Testis (tissue), 5 donors: ENCODE measurements at places on chromosomes 1 and 21. TPM values are rescaled to one million over a fixed set of nuclear protein-coding genes. Genes with fewer than 3 reads are reported as not detected.

The TMEM51 gene
- total RNA-seq: 5.3 TPM

The TNFAIP8L2 gene
- total RNA-seq: 0.99 TPM

The UBE2J2 gene
- total RNA-seq: 139 TPM

The PTGFR gene
- total RNA-seq: 0.79 TPM

The RAP1A gene
- 20.8 TPM for total RNA-seq

The KIAA0040 gene
- total RNA-seq: 8.2 TPM

GRCh38 chr1:111735858-111736544, 3.2 kb downstream of the INKA2 start:
- DNase-seq: no peak

GRCh38 chr1:53071167-53071865, 9.3 kb downstream of the PODN start:
- no peak for DNase-seq

- DNase-seq: no peak
Measured at GRCh38 chr1:67280696-67281095, 27.0 kb upstream of the IL12RB2 start.

GRCh38 chr1:240737766-240738265, 125.9 kb upstream of the GREM2 start:
- no peak for DNase-seq

DNA sequence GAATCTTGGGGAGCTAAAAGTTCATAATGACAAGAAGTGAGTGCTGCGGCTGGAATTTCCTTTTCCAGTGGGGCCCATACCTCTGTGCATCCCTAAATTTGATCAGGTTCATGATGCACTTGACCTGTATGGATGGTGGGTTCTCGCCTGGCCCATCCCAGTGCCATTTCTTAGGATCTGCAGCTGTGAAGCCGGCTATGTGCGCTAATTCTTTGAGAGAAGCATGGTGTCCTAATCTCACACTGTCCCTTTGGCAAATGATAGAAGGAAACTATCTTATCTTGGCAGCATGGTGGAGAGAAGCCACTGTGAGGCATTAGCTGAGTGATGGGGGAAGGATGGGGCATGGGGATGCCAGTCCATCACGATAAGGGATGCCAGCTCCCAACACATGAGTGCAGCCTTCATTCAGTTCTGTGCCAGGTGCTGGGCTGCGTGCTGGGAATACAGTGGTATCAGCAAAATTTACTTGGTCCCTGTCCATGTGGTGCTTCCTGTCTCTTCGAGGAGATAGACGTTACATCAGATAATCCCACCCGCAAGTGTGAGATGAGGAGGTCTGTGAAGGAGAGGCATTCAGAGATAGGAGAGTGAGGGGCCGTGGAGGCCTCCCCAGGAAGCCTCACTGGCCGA, 30.5 kb downstream of the STUM start:
- DNase-seq: no peak

DNA sequence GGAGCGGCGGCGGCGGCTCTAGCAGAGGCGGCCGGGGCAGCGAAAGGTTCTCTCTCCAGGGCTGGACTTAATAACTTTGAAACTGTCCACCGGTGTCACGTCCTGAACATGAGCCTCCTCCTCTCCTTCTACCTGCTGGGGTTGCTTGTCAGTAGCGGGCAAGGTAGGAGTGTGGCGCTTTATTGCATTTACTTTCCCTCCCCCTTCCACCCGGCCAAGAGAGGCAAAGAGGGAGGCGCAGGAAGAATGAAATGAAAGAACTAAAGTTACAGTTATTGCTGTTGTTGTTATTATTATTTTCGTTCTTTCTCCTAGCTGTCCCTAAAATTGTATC, 214 bp downstream of the NCAM2 start:
- no peak for DNase-seq

GRCh38 chr1:157101149-157101548, 1.5 kb upstream of the ETV3L start:
- DNase-seq: no peak

- DNase-seq: no peak
Measured at GRCh38 chr1:245585252-245585959, 430.6 kb downstream of the KIF26B start.

- no peak for DNase-seq
Measured at GRCh38 chr21:17359781-17360180, 153.1 kb upstream of the CXADR start.

DNA sequence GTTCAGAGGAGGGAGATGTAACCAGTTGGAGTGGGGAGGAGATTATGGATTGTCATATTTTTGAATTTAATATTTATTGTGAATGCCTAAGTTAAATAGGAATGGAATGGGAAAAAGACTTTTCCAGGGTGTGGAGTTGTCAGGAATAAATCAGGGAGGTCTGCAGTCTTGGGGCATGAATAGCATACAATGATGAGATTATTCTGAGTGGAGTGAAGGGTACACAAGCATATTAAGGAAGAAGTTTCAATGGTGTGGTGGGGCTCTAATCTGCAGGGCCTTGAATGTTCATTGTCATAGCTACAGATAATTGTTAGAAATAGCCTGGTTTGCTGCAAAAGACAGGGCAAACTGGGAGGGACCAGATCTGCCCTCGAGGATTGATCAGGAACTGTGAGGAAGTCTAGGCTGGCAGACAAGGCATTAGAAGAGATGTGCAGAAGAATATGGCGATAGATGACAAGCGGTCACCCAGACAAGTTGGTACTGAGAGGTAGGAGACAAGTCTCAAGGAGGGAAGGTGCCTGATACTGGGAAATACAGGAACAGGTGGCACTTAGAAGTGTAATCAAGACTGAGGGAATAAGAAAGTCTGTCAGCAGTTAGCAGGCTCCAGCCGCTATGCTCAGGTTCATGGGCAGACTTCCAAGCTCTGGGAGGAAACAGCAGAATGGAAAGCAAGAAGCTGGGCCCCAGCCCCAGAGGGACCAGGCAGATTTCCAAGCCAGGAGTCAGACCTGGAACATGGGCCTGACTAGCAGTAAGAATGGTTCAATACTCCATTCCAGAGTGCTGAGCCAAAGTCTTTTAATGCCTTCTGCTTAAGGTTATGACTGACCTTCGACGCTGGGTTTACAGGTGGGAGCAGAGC, 20.9 kb upstream of the RGL1 start:
- peak; percentile 64 for DNase-seq

DNA sequence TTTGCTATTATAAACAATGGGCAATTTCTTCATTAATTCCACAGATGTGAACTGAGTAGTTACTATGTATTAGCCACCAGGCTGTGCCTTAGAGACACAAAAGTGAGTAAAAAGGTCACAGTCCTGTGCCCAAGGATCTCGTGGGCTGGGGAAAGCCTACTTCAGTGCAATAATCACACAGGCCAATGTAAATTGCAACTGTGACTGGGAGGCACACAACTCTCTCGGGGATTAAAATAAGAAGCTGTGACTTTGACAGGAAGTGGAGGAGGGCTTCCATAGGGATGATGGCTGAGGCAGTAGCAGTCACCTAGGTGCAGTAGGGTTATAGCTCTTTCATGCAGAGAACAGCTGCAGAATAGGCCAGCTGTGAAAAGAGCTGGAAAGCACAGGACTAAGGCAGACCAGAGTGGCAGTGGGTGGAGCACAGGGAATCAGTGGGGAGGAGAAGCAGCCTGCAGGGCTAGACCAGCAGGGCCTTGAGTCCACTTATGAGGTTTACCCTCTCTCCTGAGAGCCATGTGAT, 121.9 kb downstream of the MAB21L3 start:
- peak; percentile 37 for DNase-seq

- no peak for DNase-seq
Measured at GRCh38 chr1:7886405-7886745, 33.5 kb upstream of the UTS2 start.

- DNase-seq: no peak
Measured at GRCh38 chr1:46543761-46544560, 7.5 kb downstream of the KNCN start.

- peak; percentile 36 for DNase-seq
Measured at GRCh38 chr1:114152508-114153260, 985 bp downstream of the SYT6 start.
